Nucleus accumbens (tissue), 56 donors: ENCODE measurements at places on chromosomes 2 and 18.

DNA sequence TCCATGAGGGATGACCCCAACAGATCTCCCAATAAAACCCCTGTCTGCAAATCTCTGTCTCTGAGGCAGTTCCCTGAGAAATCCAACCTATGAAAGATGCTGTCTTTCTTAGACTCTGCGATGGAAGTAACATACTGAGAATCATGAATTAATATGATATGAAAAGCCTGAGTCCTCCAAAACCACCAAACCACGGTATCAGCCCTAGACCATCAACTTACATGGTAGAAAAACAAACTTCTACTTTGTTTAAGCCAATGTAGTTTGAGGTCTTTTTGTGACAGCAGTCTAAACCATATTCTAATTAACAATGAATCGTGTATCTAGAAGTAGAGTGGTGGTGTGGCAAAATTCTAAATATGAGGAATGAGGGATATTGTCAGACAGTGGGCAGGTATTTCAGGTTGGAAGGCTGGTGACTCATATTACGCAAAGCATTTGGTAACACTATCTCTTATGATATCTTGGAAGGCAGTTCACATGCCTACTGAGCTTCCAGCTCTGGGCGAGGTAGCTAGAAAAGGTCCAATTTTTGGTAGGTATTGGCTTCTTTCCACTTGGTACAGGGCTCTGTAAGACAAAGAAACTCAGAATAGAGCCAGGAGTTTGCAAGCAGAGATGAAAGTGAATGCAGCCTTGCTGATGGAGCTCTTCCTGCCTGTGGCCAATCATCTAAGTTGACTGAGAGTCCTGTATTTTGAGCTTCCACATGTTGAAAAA lies 215.8 kb downstream of the ZFP36L2 start:
- no peak for DNase-seq

GRCh38 chr2:239303711-239304532 lies 96.9 kb downstream of the HDAC4 start:
- DNase-seq = no peak

GRCh38 chr2:16196687-16197503 lies 256.5 kb downstream of the MYCN start:
- DNase-seq = no peak

- no peak for DNase-seq
Observed at GRCh38 chr2:182242609-182243008, 184.2 kb downstream of the PDE1A start.

GRCh38 chr18:2917259-2918047 lies 70.6 kb downstream of the EMILIN2 start:
- DNase-seq = no peak

GRCh38 chr2:41821167-41821566 lies 226.7 kb upstream of the PKDCC start:
- no peak for DNase-seq

GRCh38 chr2:15950088-15950952 lies 10.0 kb downstream of the MYCN start:
- no peak for DNase-seq

GRCh38 chr2:62596061-62596921 lies 90.3 kb upstream of the TMEM17 start:
- no peak for DNase-seq

DNA sequence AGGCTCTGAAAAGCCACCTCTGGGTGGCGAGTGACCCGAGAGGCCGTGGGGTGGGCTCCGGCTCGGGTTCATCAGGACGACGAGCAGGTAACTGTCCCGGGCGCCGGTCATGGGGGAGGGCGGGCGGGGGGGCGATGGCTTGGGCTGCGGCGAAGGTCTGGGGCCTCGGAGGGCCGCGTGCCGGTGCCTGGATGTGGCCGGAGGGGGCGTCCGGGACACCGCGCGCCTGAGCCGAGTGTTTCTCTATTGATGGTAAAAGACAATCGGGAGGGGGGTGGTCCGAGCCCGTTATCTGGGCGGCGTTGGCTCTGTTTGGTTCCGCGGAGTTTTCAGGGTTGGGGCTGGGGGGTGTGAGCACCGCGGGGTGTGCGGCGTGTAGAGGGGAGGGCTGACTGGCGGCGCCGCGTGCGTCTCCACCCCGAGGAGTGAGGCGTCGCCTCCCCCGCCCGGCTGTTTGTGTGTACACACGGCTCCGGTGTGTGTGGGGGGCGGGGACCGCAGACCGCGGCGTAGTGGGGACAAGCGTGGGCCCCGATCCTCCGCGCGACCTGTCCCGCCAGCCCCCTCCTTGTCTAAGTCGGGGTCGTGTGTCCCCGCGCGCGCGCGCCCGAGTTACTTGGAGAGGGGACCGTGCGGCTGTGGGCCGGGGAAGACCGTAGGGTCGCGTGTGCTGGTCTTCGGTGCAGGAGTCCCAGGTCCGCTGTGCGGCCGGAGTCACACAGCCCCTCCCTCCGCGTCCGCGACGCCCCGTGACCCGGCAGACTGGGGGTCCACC lies 1.6 kb downstream of the CTIF start:
- peak; percentile 64 for DNase-seq

- no peak for DNase-seq
Observed at GRCh38 chr2:233964581-233964980, 47.4 kb downstream of the TRPM8 start.

DNA sequence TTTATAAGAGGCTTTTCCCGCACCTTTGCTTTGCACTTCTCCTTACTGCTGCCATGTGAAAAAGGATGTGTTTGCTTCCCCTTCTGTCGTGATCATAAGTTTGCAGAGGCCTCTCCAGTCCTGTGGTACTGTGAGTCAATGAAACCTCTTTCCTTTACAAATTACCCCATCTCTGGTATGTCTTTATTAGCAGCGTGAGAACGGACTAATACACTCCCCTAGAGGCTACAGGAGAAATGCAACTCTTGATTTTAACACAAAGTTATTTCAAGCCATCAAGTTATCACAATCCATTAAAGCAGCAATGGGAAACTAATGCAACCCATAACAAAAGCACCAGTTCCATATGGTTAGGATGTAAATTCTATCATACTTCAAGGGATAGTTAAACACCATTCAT lies 1378.8 kb upstream of the DDX18 start:
- DNase-seq = no peak

DNA sequence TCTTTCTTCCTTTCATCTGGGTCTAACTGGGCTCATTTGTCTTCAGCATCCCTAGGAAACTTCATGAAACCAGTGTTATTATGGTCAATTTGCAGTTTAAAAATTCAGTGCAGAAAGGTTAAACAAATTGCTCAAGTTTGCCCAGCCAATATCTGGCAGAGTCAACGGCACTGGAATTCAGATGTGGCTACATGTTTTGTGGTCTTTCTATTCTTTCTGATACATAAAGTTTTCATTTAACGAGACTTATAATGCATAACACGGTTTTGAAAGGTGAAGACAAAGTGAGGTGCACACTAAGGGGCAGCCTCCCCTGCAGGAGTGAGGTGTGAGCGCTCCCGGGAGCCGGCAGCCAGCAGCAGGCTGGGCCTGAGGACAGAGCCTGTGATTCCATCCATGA lies 164.6 kb downstream of the RTP5 start:
- no peak for DNase-seq

DNA sequence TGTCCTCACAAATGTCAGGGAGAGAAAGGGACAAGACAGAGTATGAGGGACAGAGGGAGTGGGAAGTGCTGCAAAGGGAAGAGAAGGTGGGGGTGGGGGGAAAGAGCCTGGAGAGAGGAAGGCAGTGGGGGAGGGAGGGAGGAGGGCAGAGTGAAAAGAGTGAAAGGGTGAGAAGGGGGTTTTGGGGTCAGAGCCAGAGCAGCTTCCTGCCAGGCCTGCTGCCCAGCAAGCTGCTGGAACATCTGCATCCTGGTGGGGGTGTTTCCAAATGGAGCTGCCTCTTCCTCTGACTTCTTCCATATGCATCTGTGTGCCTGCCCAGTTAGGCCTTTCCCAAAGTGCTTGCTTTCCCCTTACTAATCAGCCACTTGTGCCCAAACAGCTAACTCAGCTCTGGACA lies 94.3 kb upstream of the CELF4 start:
- no peak for DNase-seq

DNA sequence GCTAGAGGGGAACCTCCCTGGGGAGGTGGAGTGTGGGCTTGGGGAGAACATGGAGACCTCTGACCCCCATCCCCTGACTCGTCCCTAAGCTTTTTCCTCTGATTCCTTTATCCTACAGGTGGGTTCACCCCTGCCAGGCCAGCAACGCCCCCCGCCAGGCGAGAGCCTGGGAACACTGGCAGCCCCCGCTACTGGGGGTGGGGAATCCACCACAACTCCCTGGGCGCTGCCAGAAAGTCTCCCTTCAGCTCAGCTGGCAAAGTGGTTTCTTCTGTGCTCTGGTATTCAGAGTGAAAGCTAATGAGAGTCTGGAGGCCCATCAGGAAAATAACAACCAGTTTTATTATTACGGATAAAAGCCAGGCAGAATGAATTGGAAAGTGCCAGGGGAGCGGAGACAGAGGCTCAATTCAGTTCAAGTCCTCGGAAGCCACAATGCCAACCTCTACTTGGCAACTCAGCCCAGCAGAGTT lies 2.8 kb downstream of the DIPK1C start:
- DNase-seq = peak; percentile 69
